DMS 273 treated with DMSO at 0.1 percent for 48 hours (cell line): ENCODE measurements at places on chromosomes 5 and 9.

DNA sequence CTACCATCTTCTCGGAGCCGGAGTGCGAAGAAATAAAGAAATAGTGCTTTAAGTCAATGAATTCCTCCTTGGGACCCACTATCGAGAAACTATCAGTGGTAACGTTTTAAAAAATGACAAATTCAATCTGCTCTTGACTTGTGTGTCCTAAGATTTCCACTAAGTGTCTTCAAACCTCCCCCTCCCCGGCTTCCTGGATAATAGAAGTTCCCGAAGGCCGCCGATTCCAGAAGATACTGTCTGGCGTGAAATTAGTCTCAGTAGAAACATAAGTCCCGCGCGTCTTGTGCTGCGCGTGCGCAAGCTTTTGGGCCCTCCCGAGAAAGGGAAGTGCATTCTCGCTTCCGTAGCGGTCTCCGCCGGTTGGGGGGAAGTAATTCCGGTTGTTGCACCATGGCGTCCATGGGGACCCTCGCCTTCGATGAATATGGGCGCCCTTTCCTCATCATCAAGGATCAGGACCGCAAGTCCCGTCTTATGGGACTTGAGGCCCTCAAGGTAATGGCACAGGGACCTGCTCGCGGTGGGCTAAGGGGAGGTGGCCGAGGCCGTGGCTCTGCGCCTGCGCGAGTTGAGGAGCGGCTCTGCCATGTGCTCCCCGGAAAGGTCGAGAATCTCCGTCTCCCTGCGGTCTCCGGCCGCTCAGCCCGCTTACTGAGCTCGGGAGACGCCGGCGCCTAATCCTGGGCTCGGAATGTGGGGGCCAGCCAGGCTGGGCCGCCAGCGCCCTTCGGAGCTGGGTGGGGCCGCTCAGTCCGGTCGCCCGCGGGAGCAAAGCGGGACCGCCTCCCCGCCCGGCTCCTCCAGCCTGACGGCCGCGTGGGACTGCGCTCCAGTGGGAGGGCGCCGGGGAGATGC, at the start of gene CCT5:
CCT5 (plus strand) TSS at position 333 of the 858 bp plus-strand sequence; CDS start at position 394, 61 bp downstream.
- DNase-seq, result peak; percentile 98

- DNase-seq, result no peak
Measured at GRCh38 chr5:116216246-116216645, 131.4 kb downstream of the COMMD10 start.

GRCh38 chr5:137649228-137649935, 86.5 kb downstream of the KLHL3 start:
- no peak for DNase-seq

DNA sequence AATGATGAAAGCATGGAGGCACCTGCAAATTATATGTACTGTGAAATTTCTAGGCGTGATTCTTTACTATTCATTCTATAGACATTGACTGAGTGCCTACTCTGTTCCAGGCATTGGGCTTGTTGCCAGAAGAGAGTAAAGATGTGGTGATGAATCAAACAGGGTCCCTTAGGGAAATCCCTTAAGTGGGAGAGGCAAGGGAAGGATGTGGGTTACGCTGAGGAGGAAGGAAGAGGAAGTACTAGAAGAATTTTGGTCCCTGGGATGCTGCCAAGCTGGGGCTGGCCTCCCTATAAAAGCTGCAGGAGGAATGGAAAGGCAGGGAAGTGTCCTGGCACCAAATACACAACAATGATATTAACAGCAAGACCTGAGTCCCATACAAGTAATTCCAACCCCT, 76.7 kb upstream of the SPOCK1 start:
- DNase-seq, result no peak

DNA sequence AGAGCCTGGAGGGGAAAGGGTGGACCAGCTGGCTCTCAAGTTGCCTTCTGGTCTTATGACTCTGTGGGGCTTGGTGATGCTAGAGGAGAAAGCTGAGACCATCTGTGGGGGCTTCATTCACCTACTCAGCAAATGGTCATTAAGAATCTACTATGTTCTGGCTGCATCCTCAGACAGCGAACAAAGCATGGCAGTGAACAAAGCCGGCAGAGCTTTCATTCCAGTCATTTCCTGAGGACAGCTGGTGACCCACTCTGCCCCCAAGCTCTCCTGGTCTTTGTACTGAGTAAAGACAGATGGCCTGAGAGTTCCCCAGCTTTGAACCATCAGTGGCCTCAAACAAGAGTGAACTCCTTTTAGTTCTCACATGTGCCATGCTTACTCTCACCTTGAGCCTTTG, 48.0 kb downstream of the FGF1 start:
- peak; percentile 30 for DNase-seq

- DNase-seq, result no peak
Measured at GRCh38 chr5:123454259-123454911, 31.2 kb upstream of the CEP120 start.

GRCh38 chr5:40521925-40522324, 157.8 kb upstream of the PTGER4 start:
- no peak for DNase-seq

- DNase-seq, result no peak
Measured at GRCh38 chr5:167671176-167671575, 620.3 kb upstream of the WWC1 start.

DNA sequence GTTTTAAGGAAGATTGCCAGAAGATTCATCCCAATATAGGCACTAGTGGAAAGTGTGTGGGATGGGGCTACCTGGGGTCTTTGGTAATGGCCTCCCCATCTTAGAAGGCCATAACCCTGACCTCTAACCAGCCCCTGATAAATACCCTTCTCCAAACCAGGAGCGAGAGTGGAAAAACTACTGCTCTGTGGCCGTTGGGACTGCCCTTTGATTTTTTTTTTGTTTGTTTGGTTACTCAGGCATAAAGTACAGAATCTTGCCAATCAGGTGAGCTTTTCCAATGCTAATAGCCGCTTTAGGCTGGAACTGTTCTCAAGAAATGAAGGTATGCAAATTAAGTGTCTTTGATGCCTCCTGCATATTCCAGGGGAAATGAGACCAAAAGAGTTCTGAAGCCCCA, 153.7 kb downstream of the ADAMTS12 start:
- DNase-seq, result no peak

DNA sequence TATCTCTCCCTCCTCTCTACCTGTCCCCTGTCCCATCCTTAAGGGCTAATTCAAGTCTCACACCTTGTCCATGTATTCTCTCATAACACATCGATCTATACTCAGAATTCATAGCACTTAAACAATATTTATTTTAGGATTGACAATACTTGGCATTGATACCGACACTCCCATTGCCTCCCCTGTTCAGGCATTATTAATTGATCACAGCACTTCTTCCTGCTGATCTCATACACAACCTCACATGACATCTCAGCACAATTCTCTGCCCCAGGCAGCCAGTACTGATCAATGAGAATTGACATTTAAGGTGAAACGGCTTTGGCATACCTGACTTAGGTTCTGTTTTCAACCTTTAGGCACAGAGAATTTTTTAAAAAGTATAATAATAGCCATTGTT, 582.4 kb upstream of the BRINP1 start:
- DNase-seq, result no peak

GRCh38 chr5:33840927-33841547, 50.8 kb downstream of the ADAMTS12 start:
- DNase-seq, result no peak

DNA sequence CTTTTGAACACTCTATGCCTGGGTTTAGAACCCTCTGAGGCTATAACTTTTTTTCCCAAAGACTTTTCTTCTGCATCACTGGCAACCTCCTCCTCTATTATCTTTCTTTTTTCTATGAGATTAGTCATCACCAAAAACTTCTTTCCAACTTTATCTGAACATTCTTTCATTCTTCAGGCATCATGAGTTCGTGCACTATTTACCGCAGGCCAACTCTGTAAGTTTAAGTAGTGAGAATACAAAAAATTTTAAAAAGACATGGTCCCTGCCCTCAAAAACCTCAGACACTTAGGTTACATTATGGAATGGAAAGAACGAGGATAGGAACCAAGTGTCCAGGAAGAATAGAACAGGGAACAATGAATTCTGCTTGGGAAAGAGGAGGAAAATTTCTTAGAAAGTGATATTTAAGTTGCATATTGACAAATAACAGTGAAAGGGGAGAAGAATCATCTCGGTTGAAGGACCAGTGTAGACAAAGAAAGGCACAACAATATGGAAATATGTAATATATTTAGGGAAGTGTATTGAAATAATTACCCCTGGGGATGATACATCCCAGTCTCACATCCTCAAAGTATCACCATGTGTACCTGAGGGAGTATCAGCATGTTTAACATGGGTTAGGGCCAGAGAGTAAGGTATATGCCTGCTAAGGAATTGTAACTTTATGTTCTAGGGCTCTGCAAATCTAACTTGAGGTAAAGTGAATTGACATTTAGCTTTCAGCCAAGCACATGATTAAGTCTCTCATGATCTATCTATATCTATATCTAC, 196.5 kb upstream of the NREP start:
- DNase-seq, result no peak

DNA sequence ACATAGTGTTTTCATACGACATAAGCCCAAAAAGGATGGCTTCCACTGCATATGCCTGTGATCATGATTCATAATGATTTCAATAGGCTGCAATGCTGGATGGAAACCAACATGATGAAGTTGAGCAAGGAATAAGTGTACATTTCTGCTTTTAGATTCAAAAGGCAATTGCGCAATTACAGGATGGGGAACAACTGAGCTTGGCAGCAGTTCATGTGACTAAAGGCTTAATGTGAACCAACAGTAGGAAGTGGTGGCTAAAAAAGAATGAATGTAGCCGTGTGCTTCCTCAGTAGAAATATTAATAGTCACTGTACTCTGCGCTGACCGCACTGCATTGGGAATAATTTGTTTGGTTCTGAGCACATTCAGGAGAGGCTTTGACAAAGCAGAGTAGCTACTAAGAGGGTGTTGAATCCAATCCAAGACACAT, 51.2 kb downstream of the SLC1A3 start:
- no peak for DNase-seq

- DNase-seq, result no peak
Measured at GRCh38 chr9:34343090-34343489, 13.7 kb downstream of the NUDT2 start.

DNA sequence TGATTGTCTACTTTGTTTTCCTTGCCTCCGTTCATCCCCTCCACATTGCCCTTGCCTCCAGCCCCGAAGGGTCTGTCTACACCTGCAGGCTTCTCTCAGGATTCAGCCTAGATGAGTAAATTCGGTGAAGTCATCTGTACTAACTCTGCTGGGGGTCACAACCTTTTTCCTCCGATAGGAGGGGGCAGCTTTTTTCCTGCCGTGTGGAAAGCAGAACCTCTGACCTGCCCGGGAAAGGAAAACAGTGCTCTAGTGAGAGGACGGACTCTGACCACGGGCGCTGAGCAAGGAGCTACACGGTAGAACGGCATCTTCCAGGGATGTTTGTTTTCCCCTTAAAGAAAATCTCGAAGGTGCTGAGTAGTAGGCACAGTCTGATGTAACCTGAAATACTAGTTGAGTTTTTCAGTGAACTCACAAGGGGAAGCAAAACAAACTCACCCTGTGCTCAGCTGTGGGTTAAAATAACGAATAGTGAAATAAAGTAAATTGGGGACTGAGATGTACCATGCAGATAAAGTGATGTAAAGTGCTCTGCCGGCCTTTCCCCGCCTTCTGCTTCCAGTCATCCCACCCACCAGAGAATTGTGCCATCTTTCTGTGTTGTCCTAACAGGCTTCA, 281.8 kb downstream of the AOPEP start:
- no peak for DNase-seq

GRCh38 chr9:114559830-114560513, 27.6 kb upstream of the ATP6V1G1 start:
- DNase-seq, result no peak

- no peak for DNase-seq
Measured at GRCh38 chr5:80246995-80247729, 8.7 kb downstream of the SERINC5 start.

DNA sequence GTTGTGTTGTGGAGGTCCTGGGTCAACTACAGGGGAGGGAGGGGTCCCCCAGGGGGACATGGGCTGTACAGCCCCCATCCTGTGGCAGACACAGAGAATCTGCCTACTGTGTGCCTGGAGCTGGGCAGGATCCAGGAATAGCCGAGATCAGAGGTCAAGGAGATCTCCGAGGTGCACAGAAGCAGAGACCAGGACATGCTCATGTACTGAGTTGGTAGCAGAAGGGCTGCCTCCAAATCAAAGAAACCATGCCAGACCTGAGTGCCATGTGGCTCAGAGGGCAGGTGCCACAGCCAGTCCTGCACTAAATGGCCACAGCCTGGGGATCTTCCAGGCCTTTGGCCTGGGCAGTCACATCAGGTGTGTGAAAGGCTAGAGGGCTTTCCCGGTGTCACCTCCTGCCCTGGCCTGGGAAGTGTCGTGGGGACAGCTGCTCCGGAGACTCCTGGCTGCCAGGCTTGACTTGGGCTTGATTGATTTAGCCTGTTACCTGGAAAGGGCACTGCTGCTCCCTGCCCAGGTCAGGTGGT, 27.8 kb downstream of the GSN start:
- no peak for DNase-seq

GRCh38 chr9:69606089-69606488, 66.1 kb downstream of the APBA1 start:
- DNase-seq, result no peak

GRCh38 chr5:124599028-124599973, 147.1 kb downstream of the ZNF608 start:
- peak; percentile 66 for DNase-seq

DNA sequence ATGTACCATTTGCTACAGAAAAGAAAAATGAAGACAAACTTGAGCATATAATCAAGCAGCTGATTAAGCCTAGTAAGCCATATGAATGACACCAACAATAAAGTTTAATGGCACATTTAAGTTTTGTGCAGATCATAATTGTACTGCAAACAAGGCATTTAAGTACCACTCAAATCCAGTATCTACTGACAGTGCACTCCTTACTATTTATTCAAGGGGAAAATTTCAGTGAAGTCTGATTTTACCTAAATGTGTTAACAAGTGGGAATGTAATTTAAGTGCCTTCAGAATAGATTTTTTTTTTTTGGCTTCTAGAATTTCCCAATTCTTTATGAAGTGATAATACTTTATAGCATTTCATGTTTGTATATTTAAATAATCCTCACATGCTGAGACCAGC, 341.0 kb upstream of the POU5F2 start:
- DNase-seq, result no peak

DNA sequence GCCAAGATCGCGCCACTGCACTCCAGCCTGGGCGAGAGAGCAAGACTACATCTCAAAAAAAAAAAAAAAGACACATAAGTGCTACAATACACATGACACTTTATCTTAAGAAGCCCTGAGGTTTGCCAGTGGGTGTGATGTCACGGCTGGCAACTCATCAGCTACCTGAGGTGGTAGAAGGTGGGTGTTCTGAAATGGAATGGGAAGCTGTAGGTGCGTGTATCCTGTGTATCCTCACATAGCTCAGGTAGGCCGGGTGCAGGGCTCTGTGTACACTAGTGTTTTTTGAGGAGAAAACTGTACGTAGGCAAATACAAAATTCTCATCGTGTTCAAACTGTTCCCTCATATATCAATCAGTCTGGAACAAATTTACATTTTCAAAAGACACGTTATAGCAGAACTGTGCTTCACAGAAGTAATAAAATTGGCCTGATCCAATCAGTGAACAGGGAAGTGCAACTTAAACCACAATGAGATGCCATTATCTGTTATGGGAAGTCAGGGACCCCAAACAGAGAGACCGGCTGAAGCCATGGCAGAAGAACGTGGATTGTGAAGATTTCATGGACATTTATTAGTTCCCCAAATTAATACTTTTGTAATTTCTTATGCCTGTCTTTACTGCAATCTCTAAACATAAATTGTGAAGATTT, 10.4 kb downstream of the BICD2 start:
- DNase-seq, result no peak

- DNase-seq, result no peak
Measured at GRCh38 chr9:36040271-36040925, 3.7 kb downstream of the RECK start.
